ENCODE measurements at places on chromosomes 6 and 20.

DNA sequence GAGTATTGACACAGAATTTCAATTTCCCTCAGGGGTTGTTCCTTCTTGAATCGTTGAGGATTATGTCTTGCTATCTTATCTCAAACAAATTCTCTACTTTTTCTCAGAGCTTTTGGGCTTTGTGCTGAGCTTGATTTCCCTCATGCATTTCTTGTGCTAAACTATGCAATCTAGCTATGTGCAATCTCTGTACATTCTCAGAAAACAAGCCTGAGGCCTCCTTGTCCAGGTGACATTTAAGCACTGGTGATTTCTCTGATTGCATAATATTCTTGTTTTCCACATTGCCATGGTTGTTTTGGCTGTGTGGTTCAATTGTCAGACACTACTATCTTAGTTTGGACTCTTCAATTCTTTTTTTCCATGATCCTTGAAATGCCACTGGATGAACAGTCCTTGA is 81.2 kb upstream of the MAN1A1 start:
- DNase-seq: no peak

GRCh38 chr6:115999235-115999634 is 61.5 kb downstream of the FRK start:
- no peak for DNase-seq

DNA sequence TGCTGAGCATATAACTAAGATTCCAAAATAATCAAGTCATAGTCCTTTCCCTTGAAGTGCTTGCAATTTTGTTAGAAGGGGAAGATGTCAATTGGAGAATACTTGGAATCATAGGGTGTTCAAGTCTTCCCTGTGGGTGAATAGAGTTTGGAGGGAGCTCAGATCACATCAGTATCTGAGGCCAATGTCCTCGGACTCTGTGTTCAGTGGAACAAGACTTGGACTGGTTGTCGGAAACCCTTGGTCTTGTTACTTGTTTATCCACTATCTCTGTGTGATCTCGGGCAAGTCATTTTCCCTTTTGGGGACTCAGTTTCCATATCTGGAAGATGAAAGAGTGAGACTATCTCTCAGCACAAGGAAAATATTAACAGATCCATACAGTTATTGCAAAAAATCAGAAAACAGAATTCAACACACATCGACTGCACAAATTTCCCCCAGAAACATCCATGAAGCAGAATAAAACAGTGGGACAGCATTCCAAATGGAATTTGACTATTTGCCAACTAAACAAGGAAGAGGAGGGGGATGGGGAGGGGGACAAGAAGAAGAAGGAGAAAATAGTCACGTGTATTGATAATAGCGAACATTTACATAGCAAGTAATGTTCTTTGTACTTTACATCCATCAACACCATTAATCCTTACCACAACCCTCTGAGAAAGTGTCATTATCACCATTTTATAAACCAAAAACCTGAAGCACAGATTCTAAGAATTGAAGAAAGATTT is 3.9 kb upstream of the EDEM2 start:
- no peak for DNase-seq

GRCh38 chr20:63192721-63193120 is 23.2 kb downstream of the YTHDF1 start:
- DNase-seq: no peak

DNA sequence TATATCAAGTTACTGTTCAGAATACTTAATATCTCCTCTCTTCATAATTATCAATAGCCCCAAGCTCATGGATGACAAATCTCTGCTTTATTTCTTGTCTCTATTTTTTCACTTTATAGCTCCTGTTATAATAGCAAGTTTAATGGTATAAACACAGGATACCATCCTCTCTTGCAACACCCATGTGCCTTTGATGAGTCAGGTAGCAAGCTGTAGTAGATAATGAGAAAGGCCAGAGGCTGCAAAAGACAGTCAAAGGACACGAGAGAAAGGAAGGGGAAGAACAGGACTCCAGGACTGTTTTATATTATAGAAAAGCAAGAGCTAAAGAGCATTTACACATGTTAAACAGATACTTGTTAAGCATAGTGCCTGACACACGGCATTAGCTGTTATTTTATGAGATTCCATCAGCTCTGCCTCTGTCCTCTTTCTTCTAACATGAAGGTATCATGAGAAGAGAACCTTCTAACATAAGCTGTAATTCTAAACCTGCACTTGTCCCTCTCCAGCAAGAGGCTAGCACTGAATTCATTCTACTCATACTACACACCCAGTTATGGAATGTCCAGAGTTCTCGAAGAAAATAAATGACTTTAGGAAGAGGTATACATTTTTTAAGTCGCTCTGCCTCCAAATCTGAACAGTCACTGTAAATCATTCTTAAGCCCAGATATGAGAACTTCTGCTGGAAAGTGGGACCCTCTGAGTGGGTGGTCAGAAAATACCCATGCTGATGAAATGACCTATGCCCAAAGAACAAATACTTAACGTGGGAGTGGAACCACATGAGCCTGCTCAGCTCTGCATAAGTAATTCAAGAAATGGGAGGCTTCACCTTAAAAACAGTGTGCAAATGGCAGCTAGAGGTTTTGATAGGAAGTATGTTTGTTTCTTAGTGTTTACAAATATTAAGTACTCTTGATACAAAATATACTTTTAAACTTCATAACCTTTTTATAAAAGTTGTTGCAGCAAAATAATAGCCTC is 45.0 kb downstream of the NT5E start:
- DNase-seq: no peak

GRCh38 chr20:34220561-34220960 is 20.7 kb upstream of the ASIP start:
- DNase-seq: no peak

GRCh38 chr6:164996838-164997237 is 312.6 kb downstream of the C6orf118 start:
- no peak for DNase-seq

GRCh38 chr6:40460380-40460779 is 126.8 kb downstream of the LRFN2 start:
- no peak for DNase-seq

DNA sequence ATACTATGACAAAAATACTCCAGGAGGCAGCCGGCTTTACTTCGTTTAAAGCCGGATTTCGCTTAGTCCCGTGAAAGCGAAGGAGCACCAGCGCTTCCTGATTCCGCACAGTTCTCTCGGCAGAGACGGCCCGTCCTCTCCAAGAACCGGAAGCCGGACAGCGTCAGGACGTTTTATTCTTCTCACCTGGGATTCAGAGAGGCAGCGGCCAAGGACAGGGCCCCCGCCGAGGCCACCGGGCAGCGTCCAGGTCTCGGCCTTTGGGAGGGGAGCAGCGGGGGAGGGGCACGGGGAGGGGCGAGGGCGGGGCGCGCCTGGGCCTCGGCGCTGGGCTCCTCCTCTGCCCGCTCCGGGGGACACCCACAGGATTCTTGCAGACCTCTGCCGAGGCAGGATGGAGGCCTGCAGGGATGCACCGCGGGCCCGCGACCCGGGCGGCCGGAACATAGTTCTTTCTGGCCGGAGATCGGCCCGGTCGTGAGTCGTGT is 2.8 kb upstream of the DIDO1 start:
- no peak for DNase-seq

- DNase-seq: no peak
These were observed 2.8 kb upstream of the ZNF512B start for GRCh38 chr20:63972312-63973159.

DNA sequence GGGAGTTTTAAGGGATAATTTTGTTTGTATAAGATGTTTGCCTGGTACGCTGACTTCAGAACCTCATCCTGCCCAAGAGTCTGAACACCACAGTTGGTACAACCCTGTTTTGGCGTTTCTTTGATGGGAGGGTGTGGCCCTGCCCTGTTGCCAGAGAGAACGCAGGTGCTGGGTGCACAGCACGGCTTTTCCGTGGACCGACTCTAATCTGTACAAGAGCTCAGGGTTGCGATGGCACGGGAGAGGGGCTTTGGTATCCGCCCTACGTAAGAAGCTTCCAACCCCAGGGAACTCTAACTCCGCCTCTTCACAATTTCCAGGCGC is 1.3 kb downstream of the CYP24A1 start:
- DNase-seq: no peak

GRCh38 chr6:90703336-90703735 is 116.5 kb upstream of the MAP3K7 start:
- no peak for DNase-seq

DNA sequence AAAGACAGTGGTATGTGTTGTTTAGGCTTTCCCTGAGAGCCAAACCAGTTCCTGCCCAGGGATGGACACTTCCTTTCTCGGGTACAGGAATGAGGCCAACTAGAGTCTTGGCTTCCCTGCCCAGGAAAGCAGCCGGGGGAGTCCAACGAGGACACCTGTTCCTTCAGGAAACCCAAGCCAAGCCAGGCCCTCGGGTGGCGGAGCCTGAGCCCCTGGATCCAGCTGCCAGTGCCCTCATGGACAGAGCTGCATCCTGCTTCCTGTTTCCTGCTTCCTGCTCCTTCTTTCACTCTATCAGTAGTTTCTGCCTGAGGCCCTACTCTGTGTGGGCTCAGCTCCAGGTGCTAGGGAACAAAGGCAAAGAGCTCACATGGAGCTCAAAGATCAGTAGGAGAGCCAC is 7.9 kb upstream of the SIRPA start:
- DNase-seq: no peak

- DNase-seq: no peak
These were observed 331.3 kb downstream of the ZFAND3 start for GRCh38 chr6:38150681-38151296.

GRCh38 chr6:130780122-130780521 is 47.1 kb upstream of the SMLR1 start:
- no peak for DNase-seq

GRCh38 chr6:111922454-111923297 is 49.4 kb upstream of the FYN start:
- no peak for DNase-seq

DNA sequence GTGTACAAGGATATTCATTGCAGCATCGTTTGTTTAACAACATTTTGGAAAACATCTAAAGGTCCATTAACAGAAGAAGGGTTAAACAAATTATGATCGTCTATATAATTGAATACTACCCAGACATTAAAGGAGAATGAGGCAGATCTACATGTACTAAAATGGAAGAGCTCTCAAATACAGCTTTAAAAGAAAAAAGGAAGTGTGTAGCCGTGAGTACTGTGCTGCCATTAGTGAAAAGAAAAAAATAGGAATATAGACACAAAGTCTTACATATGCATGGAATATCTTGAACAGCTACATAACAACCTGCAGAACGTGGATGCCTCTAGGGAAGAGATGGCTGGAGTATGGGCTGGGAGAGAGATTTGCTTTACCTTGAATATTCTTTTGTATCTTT is 37.9 kb downstream of the PRDM1 start:
- DNase-seq: no peak

DNA sequence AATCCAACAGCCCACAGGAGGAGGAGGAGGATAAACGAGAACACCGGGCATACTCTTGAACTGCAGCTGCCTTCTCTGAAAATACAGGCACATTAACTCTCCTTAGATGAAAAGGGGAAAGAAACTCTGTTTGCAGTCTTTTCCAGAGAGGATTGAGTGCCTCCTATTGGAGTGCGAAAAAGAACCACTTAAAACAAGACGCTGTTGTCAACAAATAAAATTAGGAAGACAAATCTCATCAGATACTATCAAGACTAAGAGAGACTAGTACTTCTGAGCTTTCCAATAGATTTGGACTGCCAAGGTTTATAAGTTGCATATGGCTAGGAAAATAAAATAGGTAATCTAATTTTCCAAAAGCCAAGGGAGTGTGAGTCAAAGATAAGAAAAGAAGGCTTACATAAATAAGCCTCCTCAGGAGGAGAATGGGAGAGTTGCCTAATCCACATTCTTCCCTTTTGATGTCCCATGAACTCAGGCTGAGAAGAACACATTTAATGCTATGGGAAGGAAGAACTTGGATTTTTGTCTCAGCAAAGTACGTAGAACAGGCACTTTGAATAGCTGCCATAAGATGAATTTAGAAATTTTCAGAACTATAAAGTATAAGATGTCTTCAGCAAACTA is 154.7 kb downstream of the ARHGAP18 start:
- no peak for DNase-seq

GRCh38 chr6:123094795-123095194 is 98.8 kb downstream of the CLVS2 start:
- no peak for DNase-seq

DNA sequence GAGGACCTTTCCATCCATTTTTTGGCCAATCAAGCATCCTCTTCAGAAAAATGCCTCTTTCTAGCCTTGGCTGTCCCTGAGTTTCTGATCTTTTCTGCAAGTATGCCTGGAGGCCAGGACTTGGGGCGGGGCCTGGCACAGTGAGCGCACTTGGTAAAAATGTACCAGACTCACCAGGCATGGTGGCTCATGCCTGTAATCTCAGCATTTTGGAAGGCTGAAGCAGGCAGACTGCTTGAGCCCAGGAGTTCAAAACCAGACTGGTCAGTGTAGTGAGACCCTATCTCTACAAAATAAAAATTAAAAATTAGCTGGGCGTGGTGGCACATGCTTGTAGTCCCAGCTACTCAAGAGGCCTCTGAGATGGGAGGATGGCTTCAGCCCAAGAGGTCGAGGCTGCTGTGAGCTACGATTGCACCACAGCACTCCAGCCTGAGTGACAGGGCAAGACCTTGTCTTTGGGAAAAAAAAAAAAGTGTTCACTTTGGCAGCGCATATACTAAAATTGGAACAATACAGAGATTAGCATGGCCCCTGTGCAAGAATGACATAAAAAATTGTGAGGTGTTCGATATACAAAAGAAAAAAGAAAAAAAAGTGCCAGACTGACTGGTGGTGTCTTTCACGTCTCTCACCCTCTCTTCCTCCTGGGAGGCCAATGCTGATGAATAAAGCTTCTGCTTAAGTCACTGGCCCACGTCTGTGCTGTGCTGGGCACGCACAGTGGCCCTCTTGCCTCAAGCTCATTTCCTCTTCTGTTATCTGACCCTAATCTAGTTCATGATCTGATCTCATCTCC is 18.1 kb upstream of the SLC9A8 start:
- DNase-seq: no peak

GRCh38 chr6:146884728-146885127 is 286.0 kb downstream of the ADGB start:
- no peak for DNase-seq

DNA sequence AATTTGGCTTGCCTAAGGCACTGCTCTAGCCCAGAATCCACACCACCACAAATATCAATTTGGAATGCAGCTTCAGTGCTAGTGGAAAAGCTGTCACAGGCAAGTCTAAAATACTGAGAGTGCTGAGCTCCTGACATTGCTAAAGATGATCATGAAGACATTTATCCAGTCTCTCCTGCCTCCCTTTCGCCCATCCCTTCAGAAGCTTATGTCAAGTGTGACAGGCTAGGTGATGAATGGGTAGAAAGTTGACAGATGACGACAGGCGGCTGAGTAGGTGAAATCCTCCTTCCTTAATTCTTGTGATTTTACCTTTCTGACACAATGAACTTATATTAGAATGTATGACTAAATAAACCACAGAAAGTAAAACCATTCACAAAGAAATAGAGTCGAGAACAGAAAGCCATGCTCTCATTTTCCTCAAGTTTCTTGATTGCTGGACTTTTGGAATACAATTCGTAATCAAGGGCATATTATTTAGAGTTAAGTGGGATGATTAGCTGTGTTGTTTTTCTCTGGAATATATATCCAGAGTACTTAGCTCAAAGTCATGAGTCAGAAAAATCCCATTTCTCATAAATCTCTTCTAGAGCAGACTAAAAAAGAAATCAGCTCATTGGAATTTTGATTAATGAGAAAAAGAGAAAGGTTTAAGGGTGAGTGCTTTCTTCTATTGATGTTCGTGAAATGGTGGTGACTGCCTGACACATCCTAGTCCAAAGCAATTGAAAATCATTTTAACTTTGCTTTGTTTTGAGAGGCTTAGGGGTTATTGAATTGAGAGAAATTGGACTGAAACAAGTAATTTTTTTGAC is 1228.2 kb upstream of the CITED2 start:
- DNase-seq: no peak

- no peak for DNase-seq
These were observed 27.6 kb downstream of the GABRR2 start for GRCh38 chr6:89287351-89288028.

GRCh38 chr6:134750669-134751068 is 199.2 kb downstream of the ALDH8A1 start:
- no peak for DNase-seq
